ENCODE measurements at places on chromosomes 7 and 10.

DNA sequence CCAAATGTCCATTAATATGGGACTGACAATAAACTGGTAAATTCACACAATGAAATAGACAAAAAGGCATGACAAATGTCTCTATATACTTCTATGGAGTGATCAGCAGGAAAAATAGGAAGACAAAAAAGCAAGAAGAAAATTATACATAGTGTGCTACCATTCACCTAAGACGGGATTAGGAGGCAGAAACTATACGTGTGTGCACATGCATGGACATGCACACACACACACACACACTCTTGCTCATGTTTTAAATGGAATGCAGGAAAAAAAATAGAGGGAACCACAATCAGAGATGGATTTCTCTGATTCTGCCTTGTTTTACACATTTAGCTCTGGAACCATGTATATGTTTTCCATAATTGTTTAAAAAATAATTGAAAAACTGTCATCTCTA lies 119.0 kb downstream of the ZFAND4 start:
- no peak for DNase-seq

GRCh38 chr7:30984359-30985107 lies 20.8 kb downstream of the GHRHR start:
- DNase-seq, result no peak

DNA sequence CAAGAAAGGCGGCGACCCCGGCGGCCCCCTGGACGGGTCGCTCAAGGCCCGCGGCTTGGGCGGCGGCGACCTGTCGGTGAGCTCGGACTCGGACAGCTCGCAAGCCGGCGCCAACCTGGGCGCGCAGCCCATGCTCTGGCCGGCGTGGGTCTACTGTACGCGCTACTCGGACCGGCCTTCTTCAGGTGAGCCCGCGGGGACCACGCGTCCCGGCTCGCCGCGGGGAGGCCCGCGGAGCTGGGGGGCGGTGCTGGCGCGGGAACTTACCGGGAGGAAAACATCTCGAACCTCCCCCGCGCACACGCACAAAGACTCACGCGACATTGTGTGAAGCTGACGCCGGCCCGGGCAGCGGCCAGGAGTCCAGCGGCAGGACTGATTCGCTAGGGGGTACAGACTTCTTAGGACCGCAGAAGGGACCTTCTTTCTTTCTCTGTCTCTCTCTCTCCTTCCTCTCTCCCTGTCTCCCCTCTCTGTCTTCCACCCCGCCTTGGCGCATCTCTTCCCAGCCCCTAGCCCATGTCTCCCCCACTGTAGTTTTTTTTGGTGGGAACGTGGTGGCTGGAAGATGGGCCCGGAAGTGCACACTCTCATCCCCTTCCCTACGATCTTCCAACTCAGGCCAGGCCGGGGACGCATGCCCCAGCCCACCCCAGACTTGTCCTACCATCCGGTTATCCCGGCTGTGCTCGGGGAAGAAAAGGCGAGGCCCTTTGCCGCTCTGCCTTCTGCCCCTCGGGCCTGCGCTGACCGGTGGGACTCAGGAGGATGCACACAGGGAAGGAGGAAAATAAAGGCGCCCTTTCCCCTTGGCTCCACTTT lies 1.2 kb downstream of the EN2 start:
- DNase-seq, result no peak

DNA sequence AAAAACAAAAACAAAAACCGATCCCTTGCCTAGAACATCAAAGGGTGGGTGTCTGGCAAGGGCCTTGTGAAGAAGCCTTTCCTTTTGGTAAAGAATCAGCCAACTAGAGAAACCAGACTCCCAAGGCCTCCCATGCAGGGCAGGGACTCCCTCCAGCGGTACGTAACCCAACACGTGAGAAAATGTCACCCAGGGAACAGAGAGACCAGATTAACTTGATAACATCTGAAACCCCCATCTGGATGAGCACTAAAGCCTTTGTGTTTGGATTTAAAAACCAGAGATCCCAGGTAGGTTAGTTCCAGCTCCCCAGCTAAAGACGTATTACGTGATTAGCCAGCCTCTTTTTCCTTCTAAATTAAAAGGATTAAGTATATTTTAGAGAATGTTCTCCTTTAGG lies 3.0 kb upstream of the HABP2 start:
- no peak for DNase-seq

GRCh38 chr10:128701837-128702236 lies 575.6 kb upstream of the MKI67 start:
- no peak for DNase-seq

DNA sequence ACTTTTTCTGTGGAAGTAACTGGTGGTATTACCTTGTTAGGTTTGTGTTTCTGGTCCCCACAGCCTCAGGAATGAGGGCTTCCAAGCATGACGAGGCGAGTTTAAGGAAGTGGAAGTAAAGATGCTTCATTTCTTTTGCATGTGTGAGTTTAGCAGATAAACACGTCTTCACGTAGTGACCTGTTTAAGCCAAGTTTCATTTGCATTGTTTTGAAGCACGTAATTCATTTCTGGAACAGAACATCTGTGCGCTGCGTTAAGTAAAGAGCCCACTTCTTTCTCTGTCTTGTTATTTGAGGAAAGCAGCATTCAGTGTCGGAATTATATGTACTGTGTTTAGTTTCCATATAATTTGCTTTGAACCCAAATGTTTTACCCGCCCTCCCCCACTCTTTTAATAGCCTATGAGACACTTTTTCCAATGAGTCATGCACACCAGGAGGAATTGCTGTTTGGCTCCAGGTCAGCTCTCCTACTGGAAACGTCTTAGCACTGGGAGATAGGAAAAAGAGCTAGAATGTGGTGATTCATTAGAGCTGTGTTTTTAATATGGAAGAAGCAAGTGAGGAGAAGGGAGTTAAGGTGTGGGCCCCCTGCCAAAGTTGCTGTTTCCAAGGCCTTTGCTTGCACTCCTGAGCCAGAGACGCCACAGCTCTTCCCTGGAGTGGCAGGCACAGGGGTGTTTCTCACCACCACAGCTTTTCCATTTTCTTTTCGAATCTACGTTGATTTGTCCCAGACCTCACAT lies 36.7 kb downstream of the BTBD16 start:
- DNase-seq, result no peak

GRCh38 chr10:86199041-86199440 lies 167.6 kb downstream of the GRID1 start:
- no peak for DNase-seq

DNA sequence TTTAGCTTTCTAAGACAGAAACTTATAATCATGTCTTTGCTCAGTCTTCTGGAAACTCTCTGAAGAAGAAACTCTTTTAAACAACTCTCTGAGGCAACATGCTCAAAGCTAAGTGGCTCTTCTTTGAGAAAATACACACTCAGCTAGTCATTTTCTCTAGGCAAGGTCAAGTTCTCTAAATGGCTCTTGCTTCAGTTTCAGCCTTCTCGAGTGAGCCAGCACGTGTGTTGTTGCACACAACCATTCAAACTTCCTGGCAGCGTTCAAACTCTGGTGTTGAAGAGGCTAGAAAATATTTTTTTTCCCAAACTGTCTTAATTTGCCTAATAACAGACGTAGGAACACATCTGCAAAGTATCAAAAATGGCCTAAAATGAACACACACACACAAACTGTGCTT lies 129.1 kb downstream of the THSD7A start:
- no peak for DNase-seq

DNA sequence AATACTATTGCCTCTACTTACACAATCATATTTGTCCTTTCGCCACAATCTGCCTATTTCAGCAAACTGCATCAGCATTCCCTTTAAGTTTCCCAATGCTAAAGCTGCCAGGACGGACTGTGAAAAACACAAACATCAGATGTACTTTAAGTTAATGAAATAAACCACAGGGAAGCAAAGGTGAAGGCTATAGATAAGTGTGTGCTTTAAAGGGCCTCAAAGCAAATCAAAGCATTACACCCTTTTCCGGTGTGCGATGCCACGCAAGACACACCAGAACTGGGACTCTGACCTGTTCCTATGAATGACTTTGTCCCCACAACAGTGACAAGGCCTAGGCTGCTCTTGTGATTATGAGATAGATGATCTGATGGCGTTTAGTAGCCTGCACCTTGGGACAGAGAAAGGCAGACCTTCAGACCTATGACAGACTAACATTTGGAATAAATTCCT lies 23.4 kb downstream of the SLC26A3 start:
- no peak for DNase-seq

- DNase-seq, result no peak
Measured at GRCh38 chr7:151166629-151167196, 781 bp downstream of the GBX1 start.

DNA sequence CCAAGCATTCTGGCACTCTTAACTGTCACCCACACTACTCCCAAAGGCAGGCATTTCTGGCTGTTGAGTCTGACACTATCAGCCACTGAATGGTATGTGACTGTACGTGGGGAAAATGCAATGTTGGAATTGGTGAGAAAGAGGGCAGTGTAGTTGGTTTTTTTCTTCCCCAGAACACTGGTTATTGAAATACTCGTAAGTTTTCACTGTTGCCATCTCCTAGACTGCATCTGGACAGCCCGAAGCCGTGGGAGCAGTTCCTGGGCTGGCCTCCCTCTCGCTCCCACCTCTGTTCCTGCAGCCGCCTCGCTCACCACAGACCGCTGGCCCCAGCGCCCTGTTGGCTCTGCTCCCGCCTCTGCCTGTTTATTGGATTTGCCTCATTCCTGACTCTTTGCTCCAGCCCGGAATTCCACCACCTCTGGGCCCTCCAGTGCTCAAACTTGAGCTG lies 5.7 kb downstream of the PLCE1 start:
- DNase-seq, result no peak

DNA sequence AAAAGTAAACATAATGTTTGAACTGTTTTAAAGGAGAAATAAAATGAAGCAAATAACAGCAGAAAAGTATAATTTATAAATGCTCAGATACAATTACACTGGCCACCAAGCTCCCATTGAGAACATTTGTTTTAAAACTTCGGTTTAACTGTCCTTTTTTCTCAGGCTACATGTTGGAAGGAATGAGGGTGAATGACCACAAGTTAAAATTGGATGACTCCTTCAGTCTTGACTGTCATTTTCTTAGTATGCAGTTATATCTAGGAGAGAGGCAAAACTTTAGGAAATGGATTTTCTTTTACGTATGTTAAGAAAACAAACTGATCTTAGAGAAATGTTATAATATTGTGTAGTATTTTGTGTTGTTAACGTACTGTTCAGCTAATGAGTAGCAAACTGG lies 5.0 kb downstream of the TRIM24 start:
- no peak for DNase-seq
